ENCODE measurements at places on chromosomes 3 and 15. TPM values are rescaled to one million over a fixed set of nuclear protein-coding genes. Genes with fewer than 3 reads are reported as not detected.

- no peak for DNase-seq
Measured at GRCh38 chr3:186452517-186452916, 90.5 kb upstream of the DGKG start.

ITPKA gene
- total RNA-seq: 1.3 TPM

- no peak for DNase-seq
Measured at GRCh38 chr3:111260878-111261277, 189.3 kb downstream of the NECTIN3 start.

DNA sequence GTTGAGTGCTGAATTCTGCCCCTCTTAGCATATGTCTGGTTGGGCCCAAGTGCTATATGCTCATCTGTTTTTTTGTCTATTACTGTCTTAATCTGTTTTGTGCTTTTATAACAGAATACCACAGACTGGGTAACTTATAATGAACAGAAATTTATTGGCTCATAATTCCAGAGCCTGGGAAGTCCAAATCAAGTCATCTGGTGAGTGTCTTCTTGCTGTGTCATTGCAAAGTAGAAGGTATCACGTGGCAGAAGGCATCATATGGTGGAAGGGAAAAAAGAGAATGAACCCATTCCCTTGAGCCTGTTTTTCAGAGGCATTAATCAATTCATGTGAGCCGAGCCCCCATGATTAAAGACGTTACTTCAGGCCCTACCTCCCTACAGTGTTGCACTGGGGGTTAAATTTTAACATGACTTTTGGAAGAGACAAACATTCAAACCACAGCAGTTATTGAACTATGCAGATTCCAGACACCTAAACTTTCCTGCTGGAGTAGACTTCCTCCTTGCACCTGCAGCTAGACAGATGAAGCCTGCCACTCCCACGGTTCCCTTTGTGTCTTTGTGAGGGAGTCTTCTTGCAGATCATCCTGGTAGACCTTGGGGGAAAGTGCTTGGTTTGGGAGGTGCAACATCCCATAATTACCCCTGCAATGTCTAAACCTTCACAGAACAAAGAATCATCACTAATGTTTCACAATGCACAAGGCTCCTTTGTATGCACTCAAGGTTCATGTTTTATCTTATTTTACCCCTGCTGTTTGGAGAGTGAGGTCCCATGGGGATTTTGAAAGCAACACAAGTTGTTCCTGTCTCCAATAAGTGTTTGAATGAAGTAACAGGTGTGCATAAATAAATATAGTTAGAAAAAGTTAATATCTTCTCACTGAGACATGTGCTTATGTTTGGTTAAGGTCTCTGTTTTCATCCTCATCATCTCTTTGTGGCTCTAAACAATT is 64.7 kb upstream of the XCR1 start:
- no peak for DNase-seq

DNA sequence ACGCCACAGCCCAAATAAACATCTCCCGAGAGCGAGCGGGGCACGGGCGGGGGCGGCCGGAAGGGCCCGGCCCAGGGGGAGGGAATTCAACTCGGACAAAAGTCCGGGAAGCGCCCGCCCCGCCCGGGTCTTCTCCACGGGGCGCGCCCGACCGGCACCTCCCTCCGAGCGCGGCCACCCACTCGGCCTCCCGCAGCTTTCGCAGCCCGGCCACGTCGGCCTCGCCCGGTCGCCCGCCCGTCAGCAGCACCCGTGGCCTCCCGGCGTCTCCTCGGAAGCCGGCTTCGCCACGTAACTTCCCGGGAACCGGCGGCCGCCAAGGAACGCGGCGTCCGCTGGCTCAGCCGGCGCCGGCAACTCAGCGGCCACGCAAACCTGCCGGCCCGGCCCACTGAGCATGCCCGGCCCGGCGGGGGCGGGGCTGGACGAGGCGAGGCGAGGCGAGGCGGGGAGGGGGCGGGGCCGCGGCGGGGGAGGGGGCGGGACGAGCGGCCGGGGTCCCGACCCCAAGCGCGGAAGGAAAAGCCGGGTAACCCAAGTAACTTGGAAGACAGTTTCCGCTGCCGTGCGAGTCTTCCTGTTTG is at the start of gene TJP1:
Gene TJP1, minus strand, starts transcription at position 369 of the 584 bp plus-strand sequence. CDS start 440 bp downstream, outside the sequence.
- peak; percentile 70 for DNase-seq

- DNase-seq: no peak
Measured at GRCh38 chr3:44058022-44058867, 183.4 kb upstream of the TOPAZ1 start.

DNA sequence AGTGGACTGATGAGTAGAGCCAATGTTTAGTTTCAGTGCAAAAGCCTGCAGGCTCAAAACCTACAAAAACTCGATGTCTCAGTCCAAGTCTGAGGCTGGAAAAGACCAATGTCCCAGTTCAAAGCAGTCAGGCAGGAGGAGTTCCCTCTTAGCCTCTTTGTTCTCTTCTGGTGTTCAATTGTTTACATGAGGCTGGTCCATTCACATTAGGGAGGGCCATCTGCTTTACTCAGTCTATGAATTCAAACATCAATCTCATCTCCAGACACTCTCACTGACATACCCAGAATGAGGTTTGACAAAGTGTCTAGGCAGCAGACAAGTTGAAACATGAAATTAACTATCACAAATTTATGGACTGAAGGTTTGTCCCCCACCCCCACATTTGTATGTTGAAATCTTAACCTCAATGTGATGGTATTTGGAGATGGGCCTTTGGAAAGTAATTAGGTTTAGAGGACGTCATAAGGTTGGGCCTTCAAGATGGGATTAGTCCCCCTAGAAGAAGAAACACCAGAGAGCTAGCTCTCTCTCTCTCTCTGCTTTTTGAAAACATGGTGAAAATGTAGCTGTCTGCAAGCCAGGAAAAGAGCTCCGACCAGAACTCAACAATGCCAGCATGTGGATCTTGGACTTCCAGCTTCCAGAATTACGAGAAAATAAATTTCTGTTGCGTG is 438.5 kb upstream of the RGMA start:
- DNase-seq: no peak

- no peak for DNase-seq
Measured at GRCh38 chr3:147360646-147361453, 45.5 kb downstream of the ZIC4 start.

DNA sequence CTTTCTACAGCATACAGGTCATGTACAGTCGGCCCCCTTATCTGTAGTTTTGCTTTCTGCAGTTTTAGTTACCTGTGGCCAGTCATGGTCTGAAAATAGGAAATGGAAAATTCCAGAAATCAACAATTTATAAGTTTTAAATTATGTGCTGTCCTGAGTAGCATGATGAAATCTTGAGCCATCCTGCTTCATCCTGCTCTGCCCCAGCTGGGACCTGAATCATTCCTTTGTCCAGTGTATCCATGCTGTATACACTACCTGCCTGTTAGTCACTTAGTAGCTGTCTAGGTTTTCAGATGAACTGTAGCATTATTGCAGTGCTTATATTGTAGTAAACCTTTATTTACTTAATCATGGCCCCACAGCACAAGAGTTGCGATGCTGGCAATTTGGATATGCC is 44.8 kb downstream of the AP4E1 start:
- DNase-seq: no peak

GRCh38 chr3:69143612-69144011 is 21.2 kb upstream of the LMOD3 start:
- DNase-seq: no peak

ECE2 gene
- total RNA-seq: not detected

- no peak for DNase-seq
Measured at GRCh38 chr3:125156456-125156855, 56.1 kb downstream of the SLC12A8 start.

DNA sequence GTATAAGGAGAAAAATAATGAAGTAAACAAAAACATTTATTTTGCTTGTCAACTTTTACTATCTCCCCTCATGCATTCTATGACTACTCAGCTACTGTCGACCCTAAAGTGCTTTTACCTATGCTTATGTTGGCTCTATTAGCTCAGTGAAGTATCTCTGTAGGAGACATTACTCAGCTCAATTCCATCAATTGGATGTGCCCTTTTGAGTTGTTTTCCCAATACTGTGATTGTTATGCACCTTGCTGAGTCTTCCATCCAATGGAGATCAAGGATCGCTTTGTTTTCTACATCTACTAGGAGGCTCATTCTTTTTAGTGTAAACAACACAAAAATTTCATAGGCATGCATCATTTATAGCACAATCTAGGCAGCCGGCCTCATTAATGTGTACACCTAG is 403.8 kb upstream of the ARL6 start:
- no peak for DNase-seq

PPM1L gene
- total RNA-seq: 34.3 TPM

GRCh38 chr3:189122526-189123205 is 49.1 kb upstream of the TPRG1 start:
- no peak for DNase-seq

CSTA gene
- total RNA-seq: not detected

DNA sequence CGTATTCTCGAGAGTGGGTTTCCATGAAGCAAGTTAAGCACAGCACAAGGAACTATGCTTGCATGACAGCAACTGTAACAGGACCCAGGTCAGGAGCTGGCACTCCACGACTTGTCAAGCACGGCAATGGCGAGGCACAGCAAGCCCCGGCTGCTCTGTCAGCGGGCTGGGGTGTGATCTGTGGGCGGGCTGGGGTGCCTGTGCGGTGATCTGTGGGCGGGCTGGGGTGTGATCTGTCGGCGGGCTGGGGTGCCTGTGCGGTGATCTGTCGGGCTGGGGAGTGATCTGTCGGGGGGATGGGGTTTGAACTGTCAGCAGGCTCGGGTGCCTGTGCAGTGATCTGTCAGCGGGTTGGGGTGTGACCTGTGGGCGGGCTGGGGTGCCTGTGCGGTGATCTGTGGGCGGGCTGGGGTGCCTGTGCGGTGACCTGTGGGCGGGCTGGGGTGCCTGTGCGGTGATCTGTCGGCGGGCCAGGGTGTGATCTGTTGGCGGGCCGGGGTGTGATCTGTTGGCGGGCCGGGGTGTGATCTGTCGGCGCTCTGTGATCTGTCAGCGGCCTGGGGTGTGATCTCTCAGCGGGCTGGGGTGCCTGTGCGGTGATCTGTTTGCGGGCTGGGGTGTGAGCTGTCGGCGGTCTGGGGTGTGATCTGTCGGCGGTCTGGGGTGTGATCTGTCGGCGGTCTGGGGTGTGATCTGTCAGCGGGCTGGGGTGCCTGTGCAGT is 205.7 kb downstream of the XXYLT1 start:
- DNase-seq: no peak

SEC62 gene
- total RNA-seq: 67.9 TPM

GRCh38 chr3:111923095-111923771 is 55.6 kb upstream of the ABHD10 start:
- no peak for DNase-seq

- DNase-seq: no peak
Measured at GRCh38 chr3:65371053-65371452, 667.7 kb downstream of the MAGI1 start.

DNA sequence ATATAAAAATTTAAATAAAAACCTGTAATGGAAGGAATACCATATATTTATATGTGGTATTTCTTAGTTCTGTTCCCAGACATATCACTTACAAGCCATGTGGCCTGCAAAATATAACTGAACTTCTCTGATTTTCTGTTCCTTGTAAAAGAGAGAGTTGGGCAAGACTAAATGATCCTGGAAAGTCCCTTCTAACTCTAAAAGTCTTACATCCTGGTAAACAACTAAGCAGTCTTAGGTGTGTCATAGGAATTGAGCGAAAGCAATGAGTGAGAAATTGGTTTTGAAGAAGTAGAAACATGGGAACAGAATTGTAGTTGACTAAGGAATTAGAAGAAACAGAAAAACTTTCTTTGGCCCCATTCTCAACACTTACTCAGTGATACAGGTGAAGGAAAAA is 25.3 kb upstream of the IL20RB start:
- no peak for DNase-seq

SLC15A2 gene
- 1.4 TPM for total RNA-seq

GRCh38 chr15:40053831-40054604 is 15.0 kb upstream of the SRP14 start:
- no peak for DNase-seq

DNA sequence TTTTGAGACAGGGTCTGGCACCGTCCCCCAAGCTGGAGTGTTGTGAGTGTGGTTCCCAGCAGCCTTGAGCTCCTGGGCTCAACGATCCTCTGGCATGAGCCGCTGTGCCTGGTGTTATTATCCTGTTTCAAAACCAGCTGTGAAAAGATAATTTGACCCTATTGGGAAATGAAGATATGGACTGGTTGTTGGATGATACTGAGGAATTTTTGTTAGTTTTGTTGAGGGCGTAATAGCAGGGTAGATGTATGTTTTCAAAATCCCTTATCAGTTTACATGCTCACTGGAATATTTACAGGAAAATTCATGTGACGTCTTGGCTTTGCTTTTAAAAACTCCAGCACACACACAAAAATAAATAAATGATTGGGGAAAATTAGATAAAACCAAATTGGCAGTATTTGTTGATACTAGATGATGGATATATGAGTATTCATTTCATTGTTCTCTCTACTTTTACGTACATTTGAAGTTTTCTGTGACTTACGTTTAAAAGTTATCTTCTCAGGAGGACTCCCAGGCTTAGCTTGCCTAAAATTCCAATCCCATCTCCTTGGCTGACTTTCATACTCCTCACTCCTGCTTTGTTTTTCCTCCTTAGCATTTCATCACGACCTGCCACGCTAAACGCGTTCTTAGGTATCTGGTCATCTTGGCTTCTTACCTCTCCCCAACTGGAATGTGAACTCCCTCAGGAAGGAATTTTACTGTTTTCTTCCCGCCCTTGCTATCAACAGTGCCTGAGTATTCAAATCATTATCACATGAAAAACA is 56.8 kb upstream of the TFRC start:
- DNase-seq: no peak

SUCNR1 gene
- not detected for total RNA-seq

DNA sequence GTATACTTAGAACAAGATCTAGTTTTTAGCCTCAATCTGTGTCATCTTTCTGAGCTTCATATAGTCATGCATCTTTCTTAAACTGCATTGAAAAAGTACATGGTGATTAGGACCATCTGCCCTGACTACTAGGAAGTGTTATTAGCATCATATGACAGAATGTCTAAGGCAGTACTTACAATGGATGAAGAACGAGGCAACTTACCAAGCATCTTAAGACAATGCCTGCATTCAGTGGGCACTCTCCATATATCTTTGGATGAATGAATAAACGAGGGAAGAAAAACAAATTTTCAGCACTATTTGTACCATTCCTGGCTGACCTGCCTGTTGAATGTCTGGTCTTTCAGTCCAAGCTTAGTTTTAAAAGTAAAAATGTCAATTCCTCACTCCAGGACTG is 185.4 kb upstream of the EPHA3 start:
- no peak for DNase-seq

GRCh38 chr3:133532951-133533350 is 40.5 kb upstream of the CDV3 start:
- no peak for DNase-seq

ROPN1 gene
- total RNA-seq: not detected

AAGAB gene
- 54.9 TPM for total RNA-seq

- DNase-seq: no peak
Measured at GRCh38 chr3:9512456-9513045, 41.1 kb downstream of the LHFPL4 start.

DNA sequence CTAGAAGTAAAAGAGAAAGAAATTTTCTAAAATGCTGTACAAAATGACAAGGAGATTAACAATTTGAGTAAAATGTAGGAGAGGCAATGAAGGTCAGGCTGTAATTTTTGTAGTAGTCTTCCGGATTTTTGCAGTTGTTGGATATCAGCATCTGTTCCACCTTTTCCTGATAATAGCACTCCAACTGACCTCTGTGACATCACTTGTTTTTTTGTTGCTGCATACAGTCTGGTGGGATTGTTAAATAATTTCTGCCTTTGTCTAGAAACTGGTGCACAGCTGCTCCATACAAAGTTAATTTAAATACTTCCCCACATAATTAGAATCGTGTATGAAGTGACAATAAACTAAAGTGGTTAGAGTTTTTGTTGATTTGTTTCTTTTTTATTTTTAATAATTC is 731.4 kb downstream of the PLOD2 start:
- DNase-seq: no peak

C3orf49 gene
- total RNA-seq: not detected

Data from neural crest cell (in vitro differentiated cells).